ENCODE measurements at places on chromosomes 12 and 14. TPM values are rescaled to one million over a fixed set of nuclear protein-coding genes. Genes with fewer than 3 reads are reported as not detected.

DNA sequence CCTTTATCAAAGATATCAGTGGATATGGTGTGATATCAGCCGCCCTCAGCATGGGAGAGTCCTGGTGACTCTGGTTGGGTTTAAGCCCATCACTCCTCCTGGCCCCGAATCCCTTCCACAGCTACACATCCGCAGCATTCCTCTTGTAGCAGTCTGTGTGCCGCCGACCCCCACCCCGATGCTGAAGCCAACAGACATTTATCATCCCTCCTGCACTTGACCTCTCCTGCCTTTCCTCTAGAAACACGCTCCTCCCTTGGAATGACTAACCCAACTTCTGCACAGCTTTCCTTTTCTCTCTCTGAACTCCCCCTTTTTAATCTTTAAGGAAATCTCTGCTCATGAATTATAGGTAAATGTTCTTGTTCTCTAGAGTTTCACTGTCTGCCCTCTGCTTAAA lies 250.9 kb upstream of the FOXN3 start:
- no peak for DNase-seq
- H3K36me3 ChIP-seq, result no peaks in the 10 kb centered on the region
- no peak overlapping the region for H3K4me3 ChIP-seq
- H3K27me3 ChIP-seq, result no peaks in the 10 kb centered on the region
- H3K4me1 ChIP-seq, result peaks cover 1% of the 10 kb centered on the region

DNA sequence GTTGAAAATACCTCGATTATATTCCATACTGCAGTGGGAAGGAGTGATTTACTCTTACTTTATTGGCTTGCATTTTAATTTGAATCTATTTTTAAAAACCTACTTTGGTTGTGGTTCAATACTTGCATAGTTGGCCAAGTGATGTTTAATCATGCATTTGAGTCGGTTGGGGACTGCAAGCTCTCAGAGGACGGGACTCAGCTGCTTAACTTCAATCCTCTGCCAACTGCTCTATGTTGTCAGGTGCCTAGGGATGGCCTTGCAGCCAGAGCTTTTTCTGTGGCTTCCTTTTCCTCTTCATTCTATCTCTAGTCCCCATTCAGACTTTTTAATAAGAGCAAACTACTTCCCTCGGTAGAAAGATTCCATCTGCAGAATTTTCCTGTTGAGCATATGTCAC lies 53.4 kb upstream of the KRR1 start:
- no peaks in the 10 kb centered on the region for H3K27me3 ChIP-seq
- no peak overlapping the region for H3K4me3 ChIP-seq
- H3K4me1 ChIP-seq, result no peaks in the 10 kb centered on the region
- no peaks in the 10 kb centered on the region for H3K36me3 ChIP-seq
- DNase-seq, result no peak

DNA sequence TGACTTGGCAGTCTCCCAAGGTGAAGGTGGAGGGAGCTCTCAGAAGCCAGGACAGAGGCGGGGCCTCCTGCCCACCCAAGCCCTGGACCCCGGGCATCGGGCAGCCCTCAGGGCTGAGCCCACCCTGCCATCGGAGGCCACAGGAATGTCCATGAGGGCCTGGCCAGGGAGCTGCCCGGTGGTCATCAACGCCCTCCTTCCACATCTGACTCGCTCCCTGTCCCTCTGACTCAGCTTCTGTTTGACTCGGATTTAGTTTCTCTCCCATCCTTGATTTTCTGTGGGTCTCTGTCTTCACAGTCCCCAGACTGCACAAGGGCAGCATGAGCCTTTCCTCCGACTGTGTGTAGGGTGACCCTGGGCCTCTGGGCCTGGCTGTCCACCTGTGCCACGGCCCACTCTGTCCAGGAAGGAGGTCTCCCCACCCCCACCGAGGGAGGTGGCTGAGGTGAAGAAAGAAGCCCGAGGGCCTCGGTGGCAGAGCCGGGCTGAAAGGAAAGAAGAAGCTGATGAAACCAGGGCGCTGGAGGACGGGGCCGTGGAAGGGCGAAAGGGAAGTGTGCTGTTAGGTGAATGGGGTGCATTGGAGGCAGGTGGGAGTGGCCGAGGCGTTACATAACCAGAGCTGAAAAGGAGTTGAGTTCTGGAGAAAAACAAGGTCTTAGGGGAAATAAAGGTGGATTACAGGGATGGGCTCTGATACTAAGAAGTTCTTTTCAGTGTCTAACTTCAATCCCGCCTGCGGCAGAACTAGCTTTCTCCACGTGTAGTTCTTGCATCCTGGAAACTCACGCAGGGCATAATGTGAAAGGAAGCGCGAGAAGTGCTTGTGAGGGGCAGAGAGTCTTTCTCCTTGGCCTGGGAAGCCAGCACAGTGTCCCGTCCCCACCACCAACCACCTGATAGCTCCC lies 16.7 kb upstream of the TMEM106C start:
- no peak for DNase-seq
- no peaks in the 10 kb centered on the region for H3K36me3 ChIP-seq
- no peaks in the 10 kb centered on the region for H3K27me3 ChIP-seq
- no peak overlapping the region for H3K27ac ChIP-seq
- no peak overlapping the region for H3K4me3 ChIP-seq

DNA sequence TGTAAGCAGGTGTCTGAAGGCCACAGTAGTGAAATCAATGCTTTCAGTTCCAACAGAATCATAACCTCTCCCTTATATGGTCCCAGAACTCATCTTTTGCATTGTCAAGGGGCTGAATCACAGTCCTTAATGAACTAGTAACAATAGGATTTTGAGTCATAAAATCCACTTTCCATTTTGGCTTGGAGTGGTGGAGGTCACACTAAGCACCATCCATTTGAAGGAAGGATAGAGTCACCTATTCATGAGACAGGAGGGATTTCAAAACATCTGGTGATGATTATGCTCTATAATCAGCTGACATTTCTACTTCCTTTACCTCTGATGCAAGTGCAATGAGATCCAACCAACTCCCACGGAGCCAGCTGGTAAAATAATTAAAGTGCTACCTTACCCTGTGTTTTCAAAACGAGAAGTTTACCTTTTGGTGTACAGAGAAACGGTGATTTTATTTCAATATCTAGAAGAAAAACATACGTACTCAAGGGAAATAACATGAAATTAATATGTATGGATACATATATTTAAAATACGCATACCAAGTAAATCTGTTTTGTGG lies 59.1 kb downstream of the TMEM132D start:
- no peak overlapping the region for H3K4me3 ChIP-seq
- no peak for DNase-seq
- H3K36me3 ChIP-seq, result no peaks in the 10 kb centered on the region
- H3K27ac ChIP-seq, result no peak overlapping the region

- no peak overlapping the region for H3K4me3 ChIP-seq
- no peak overlapping the region for H3K27ac ChIP-seq
- no peaks in the 10 kb centered on the region for H3K27me3 ChIP-seq
- no peak for DNase-seq
- peaks cover 4% of the 10 kb centered on the region for H3K4me1 ChIP-seq
- H3K36me3 ChIP-seq, result no peaks in the 10 kb centered on the region
Observed at GRCh38 chr14:25136811-25137210, 86.9 kb upstream of the STXBP6 start.

Gene ABCC9
- total RNA-seq, result not detected

Gene CMTM5
- not detected for total RNA-seq

DNA sequence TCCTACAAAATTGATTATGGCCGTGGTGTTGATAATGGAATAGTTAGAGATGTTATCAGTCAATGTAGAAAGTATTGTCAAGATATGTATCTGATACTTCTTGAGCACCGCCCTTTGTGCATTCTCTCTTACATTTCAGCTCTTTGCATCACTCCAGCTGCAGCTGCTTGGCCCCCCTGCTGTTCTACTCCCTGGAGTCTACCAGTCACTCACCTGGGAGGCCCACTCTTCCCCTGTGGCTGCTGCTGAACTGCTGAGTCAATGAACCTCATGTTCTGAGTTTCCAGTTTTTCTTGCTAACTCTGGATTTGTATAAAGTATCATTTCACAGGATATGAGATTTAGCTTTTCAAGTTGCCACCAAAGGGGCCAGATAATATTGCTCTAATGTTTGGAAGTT lies 312.8 kb upstream of the SLC16A7 start:
- H3K36me3 ChIP-seq, result no peaks in the 10 kb centered on the region
- no peaks in the 10 kb centered on the region for H3K4me1 ChIP-seq
- H3K27me3 ChIP-seq, result no peaks in the 10 kb centered on the region
- DNase-seq, result no peak
- no peak overlapping the region for H3K27ac ChIP-seq

- H3K27ac ChIP-seq, result no peak overlapping the region
- DNase-seq, result no peak
- H3K36me3 ChIP-seq, result no peaks in the 10 kb centered on the region
- no peaks in the 10 kb centered on the region for H3K27me3 ChIP-seq
- H3K4me3 ChIP-seq, result no peak overlapping the region
- no peaks in the 10 kb centered on the region for H3K4me1 ChIP-seq
Observed at GRCh38 chr12:113724794-113725556, 241.2 kb downstream of the RBM19 start.

DNA sequence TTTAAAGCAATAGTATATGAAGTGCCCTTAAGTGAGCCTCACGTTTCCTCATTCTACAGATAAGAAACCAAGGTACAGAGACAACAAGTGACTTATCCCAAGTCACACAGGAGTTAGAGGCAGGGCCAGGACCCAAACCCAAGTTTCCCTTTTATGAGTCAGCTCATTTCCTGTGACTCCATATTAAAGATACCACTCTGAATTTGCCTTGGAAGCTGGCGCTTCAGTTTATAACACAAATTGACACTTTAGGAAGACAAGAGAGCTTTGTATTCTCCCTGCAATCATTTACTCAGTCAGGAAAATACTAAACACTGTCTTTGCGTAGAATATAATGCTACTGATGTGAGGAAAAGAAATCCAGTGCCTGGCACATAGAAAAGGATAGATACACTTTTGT lies 43.2 kb downstream of the MYBPC1 start:
- DNase-seq, result no peak
- H3K36me3 ChIP-seq, result no peaks in the 10 kb centered on the region
- no peak overlapping the region for H3K4me3 ChIP-seq
- peaks cover 6% of the 10 kb centered on the region for H3K27me3 ChIP-seq
- H3K4me1 ChIP-seq, result no peaks in the 10 kb centered on the region
- H3K27ac ChIP-seq, result no peak overlapping the region

DNA sequence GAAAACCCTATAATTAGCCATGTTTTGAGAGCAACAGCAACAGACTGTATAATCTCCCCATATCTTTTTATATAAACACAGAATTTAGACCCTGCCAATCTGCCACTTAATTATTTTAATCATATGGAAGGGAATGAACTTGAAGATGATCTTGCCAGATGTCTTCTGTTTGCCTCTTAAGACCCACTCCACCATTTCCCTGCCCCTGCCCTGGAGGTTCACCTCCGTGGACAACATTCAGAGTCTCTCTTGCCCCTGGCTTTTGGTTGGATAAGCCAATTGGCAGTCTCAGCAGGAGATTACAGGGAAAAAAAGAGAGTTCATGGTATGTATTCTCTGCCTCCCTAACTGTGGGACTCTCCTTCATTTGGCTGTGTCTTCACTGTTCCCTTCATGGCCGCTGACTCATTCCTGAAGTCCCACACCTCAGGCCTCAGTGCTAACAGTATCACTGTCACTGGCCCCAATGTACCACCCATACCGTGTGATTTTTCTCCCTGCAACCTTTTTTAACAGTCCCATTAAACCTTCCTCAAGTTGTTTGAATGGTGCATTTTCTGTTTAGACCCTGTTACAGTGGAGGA lies 184.8 kb downstream of the PIK3C2G start:
- no peak overlapping the region for H3K27ac ChIP-seq
- H3K4me3 ChIP-seq, result no peak overlapping the region

GRCh38 chr14:74404435-74404834 lies 21.6 kb downstream of the SYNDIG1L start:
- H3K27me3 ChIP-seq, result no peaks in the 10 kb centered on the region
- no peak overlapping the region for H3K4me3 ChIP-seq
- H3K4me1 ChIP-seq, result peaks cover 26% of the 10 kb centered on the region
- no peaks in the 10 kb centered on the region for H3K36me3 ChIP-seq
- DNase-seq, result no peak
- no peak overlapping the region for H3K27ac ChIP-seq

GRCh38 chr14:23469906-23470403 lies 452 bp downstream of the NGDN start:
- H3K4me1 ChIP-seq, result peaks cover 17% of the 10 kb centered on the region
- DNase-seq, result no peak
- peak overlapping the region; percentile 75 for H3K4me3 ChIP-seq
- peaks cover 18% of the 10 kb centered on the region for H3K36me3 ChIP-seq

DNA sequence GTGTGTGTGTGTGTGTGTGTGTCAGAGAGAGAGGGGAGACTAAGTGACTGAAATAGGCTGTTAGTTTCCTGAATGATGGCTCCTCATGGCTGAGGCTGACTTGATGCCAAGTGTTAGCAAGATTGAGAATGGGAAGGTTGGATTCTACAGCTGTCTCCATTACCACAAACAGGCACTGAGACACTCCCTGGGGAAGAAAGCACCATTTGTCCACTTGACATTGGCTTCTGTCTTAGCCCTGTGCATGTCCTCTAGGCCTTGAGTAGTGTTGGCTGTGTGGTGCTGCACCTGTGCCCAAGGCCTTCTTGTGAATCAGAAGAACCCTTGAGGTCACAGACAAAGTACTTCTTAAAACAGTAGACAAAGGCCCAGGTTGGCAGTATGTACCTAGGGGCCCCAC lies 15.6 kb downstream of the ERG28 start:
- DNase-seq, result no peak
- no peak overlapping the region for H3K4me3 ChIP-seq
- no peaks in the 10 kb centered on the region for H3K27me3 ChIP-seq
- H3K27ac ChIP-seq, result no peak overlapping the region
- H3K36me3 ChIP-seq, result peaks cover 10% of the 10 kb centered on the region

Gene CEBPE
- total RNA-seq, result 0.69 TPM

Gene RPGRIP1
- total RNA-seq, result 0.47 TPM

Gene CD27
- total RNA-seq, result 124 TPM

- DNase-seq, result no peak
- H3K27ac ChIP-seq, result no peak overlapping the region
- peaks cover 26% of the 10 kb centered on the region for H3K27me3 ChIP-seq
- H3K4me3 ChIP-seq, result no peak overlapping the region
- peaks cover 14% of the 10 kb centered on the region for H3K4me1 ChIP-seq
- no peaks in the 10 kb centered on the region for H3K36me3 ChIP-seq
Observed at GRCh38 chr12:49332441-49332861, 4.5 kb downstream of the C1QL4 start.

Gene GPR65
- total RNA-seq, result 14.2 TPM

Gene IL22
- not detected for total RNA-seq

DNA sequence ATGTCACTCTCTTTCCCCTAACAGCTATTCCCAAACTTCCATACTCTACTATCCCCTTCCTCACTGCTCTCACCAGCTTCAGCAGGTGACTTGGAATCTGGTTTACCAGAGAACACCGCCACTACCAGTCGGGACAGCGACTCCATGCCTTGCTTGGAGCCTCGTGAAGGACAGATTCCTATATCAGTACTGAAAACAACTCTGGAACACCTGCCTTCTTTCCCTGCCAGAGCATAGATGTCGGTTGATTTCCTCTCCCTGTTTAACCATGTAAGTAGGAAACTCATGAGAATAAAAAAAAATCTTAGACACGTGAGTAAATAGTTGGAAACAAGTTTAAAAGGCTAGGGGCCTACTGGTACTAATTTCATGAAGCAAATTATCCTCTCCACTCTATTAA lies 219.5 kb upstream of the ABCD2 start:
- H3K4me1 ChIP-seq, result no peaks in the 10 kb centered on the region
- no peak overlapping the region for H3K27ac ChIP-seq
- H3K27me3 ChIP-seq, result no peaks in the 10 kb centered on the region
- no peaks in the 10 kb centered on the region for H3K36me3 ChIP-seq

Gene KRT6B
- total RNA-seq, result not detected
